ENCODE measurements at places on chromosomes 16 and 17.

- DNase-seq = no peak
Observed at GRCh38 chr16:59848296-59848695, 1114.2 kb upstream of the GOT2 start.

DNA sequence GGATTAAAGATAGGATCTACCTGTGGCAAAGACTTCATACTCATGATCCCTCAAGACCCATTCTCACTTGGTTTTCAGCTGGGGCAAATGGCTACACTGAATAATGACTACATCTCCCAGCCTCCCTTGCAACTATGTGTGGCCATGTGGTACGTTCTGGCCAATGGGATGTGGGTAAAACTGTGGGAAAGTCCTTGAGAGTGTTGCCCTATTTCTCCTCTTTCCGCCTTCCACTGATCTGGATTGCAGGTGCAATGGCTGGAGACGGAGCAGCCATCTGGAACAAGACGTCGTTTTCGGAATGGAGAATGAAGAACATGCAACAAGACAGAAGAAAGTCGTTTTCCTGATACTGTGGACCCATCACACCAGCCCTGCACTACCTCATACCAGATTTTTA, 48.5 kb downstream of the HAPSTR1 start:
- no peak for DNase-seq

DNA sequence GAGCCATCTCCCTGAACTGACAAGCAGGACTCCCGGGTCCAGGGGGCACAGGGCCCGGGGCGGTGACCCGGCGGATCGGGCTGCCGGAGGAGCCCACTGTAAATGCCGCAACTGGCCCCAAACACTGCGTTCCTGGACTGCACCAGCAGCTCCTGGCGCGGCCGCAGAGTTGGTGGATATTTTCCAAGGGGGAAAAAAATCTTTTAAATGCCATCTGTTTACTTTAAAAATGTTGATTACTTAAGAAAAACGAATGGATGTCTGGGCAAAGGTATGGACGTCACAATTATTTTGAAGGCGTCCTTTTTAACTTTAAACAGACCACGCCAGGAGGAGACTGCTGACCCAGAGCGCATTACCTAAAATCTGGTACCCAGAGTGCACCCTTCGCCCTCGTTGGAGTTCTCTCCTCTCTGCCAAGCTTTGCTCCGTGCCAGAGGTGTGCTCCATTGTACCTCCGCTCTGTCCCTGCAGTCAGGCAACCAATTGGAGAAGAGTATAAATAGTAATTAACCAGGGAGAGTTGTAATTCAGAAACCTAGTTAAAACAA, 3.4 kb downstream of the HS3ST3B1 start:
- no peak for DNase-seq

DNA sequence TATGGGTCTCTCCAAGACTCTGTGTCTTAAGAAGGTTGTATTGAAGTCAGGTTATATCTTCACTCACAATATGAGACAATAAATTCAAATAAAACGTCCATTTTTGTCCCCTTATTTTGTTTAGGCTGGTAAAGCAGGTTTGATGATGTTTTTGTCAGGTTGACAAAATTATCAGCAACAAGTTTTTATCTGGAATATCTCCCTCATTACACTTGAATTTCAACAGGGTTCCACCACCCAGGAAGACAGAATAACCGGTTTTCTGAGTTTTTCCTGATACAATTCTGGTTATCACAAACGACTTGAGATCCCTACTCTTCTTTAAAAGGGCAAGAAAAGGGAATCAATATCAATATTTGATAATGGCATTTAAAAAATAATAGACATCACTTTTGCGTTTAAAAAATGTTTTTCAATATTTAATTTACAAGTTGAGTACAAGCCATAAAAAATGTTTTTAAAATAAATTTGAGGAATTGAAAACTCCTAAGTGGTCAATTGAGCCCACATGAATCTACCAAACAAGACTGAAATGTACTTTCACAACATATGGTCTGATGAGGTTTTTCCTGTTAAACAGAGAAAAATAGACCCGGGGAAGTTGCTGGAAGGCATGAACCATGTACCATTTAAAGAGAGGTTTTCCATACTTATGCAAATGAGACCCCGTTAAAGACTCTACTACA, 1.4 kb upstream of the ATP6V0A1 start:
- DNase-seq = no peak

- no peak for DNase-seq
Observed at GRCh38 chr16:75265911-75266701, 14.7 kb upstream of the BCAR1 start.

DNA sequence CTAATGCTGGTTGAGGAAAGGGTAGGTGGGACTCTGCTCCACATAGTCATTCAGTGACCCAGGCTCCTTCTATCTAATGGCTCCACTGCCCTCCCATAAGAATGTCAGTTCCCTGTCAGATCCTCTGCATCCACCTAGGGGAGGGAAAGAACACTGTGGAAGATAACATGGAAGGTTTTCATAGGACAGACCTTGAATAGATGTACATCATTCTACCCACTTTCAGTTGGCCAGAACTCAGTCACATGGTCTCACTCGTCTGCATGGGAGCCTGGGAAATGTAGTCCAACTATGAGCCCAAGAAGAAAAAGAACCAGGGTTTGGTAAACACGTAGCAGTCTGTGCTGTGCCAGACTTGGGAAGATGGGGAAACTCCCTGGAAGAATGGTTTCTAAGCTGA, 27.1 kb upstream of the SCNN1B start:
- no peak for DNase-seq

DNA sequence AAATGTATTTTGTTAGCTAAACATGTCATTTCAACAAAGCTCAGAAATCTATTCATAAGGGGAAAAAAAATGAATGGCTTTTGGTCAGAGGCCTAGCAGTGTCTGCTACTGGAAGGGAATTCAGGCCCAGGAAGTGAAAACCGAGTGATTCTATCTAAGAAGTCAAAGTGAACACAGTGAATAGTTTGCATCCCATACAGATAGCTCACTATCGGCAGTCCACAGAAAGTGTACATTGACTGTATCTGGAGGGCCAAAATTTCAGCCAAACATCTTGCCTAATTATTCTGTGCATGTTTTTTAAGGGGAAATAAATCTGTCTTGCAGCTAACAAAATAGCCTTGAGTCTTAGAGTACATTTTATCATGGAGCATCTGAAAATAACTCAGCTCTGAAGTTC, 214.4 kb upstream of the CACNG5 start:
- DNase-seq = no peak

GRCh38 chr17:62724398-62725146, 83.5 kb downstream of the MARCHF10 start:
- no peak for DNase-seq

DNA sequence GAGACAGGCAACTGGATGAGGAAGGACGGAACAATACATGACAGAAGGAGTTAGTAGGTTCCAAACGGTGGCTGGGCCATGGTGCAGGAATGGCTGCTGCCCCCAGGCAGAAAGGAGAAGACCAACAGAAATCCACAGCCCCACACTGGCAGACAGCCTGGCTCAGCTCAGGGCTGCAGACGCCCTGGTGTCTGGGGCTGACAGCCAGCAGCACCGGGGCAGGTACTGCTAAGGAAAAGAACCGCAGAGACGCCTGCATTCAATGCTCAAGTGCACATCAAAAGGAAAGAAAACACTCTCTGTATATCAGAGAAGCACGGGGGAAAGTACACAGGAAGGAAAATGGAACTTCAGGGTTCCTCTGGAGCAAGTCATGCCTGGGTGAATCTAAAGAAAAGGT, 53.4 kb downstream of the GAS7 start:
- DNase-seq = no peak

- no peak for DNase-seq
Observed at GRCh38 chr16:26395700-26396099, 671.0 kb upstream of the C16orf82 start.
